Occipital lobe (tissue), 3 donors: ENCODE measurements at places on chromosomes 11 and 22. TPM values are rescaled to one million over a fixed set of nuclear protein-coding genes. Genes with fewer than 3 reads are reported as not detected.

DNA sequence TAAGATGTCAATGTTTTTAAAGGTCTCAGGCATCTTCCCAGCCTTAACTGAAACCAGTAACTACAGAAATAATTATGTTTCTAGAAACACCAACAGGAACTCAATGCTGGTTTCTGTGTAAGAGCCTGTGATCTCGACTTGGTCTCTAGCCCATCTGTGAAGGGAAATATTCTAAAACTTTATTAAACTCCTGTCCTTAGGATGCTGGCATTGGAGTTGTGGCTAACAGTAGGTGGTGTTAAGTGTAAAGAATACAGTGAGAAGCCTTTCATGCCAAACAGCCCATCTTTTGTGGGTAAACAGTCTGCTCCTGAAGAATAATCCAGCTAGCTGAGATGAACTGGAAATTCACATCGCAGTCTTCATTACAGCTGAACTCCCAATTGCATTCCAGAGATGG, 133.2 kb downstream of the ADAMTS15 start:
- DNase-seq, result no peak

- DNase-seq, result no peak
Observed at GRCh38 chr11:26843539-26843938, 121.7 kb upstream of the SLC5A12 start.

DNA sequence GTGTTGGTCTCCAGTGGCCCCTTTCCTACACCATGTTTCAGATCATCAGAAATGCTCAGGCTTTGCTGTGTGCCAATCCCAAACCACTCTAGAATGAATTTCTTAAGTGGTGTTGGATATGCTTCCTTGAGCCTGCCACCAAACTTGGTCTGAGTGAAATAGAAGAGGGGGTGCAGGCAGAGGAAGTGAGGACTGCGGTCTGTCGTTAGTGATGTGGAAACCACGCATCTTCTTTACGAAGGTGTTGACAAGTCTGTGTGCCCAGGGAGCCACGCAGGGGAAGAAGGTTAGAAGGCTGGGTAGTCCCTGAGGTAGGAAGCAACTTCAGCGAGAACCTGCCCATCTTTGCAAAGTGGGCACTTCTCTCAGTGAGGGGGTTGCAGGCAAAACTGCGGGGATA, 187.4 kb upstream of the NAV2 start:
- no peak for DNase-seq

GRCh38 chr11:124415356-124415923, 9.2 kb downstream of the OR8B4 start:
- no peak for DNase-seq

DNA sequence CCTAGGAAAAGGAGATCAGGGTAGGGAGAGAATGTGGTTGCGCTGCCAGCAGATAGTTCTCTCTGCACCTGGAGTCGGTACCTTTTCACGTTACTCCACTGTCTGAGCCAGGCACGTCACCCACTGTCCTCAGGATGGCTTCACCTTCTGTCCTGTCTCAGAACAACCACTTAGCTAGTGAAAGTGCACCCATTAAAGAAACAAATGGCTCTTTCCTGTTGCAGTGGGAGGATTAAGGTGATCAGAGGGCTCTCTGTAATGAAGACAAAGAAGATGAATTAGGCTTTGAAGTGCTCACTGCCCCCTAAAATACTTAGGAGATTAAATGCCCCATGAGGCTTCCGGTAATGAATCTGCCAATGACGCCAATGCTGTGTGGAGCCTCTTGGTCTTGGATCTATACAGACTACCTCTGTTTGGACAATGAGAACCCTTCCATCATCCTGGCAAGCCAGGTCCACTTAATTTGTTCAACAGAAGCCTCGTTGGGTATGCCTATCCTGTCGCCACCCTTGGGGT, 113.7 kb downstream of the INSC start:
- no peak for DNase-seq

GRCh38 chr11:1748636-1749394, 1.6 kb downstream of the IFITM10 start:
- DNase-seq, result no peak

GRCh38 chr22:33076343-33076742, 18.2 kb upstream of the SYN3 start:
- no peak for DNase-seq

GRCh38 chr22:20238901-20239675, 29.0 kb downstream of the RTN4R start:
- DNase-seq, result peak; percentile 75

- no peak for DNase-seq
Observed at GRCh38 chr11:116117331-116118137, 613.3 kb upstream of the CADM1 start.

DNA sequence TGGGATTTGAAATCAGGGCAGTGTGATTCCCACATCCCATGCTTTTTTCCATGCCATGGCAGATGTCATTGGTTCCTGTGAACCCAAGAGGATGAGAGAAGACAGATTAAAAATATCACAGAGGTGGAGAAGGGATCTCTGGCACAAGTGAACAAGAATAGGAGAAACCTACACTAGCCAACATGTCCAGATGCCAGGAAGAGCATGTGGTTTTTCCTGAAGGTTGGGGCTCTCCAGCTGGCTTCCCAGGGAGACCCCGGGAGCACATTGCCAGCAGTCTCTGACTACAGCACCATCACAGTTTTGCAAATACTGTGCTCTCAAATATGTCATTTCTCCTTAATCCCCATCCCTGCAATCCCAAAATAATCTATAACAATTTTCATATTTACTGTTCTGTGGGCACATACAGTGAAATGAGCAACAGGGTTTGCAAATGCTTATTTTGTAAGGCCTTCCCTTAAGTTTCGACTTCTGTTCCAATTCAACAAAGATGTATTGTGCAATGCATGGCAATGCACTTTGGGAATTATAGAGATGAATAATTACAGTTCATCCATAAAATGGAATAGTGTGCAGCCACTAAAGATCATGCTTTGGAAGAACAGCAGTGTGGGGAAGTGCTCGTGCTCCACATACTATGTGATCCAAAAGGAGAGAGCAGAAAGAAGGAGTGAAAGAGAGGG, 4.8 kb downstream of the ANKK1 start:
- DNase-seq, result no peak

DNA sequence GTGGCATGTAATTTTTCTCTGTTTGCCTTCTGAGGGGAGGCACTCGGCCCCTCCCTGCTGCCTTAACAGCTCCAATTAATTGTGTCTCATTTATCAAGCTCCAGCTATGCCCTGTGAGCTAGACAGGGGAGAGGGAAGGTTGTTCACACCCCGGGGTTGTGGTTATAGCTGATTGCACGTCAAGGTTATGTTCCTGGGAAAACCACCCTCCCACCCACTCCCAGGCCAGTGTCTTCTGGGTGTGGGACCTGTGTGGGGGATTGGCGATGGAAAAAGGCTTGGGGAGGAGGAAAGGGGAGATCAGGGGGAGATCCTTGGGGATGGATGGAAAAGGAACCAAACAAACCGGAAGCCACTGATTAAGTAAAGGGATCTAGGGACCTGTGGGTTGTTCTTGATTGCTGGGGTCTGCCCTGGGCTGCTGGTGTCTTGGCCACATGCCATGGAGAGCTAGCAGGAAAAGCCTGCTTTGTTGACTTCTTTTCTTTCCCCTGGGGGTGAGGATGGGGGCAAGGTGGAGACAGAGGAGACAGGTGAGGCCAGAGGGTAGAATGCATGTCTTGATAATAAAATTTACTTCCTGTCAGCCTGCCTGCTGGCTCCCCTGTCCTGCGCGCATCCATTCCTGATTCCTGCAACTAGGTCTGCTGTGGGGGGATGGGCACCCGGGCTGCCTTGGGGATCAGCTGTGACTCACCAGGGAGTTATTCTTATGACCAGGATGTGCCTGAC, 13.5 kb upstream of the SORL1-AS1 start:
- peak; percentile 91 for DNase-seq

- no peak for DNase-seq
Observed at GRCh38 chr11:66894141-66894540, 37.3 kb downstream of the LRFN4 start.

GRCh38 chr22:24162436-24162835, 18.9 kb upstream of the SUSD2 start:
- DNase-seq, result no peak

DNA sequence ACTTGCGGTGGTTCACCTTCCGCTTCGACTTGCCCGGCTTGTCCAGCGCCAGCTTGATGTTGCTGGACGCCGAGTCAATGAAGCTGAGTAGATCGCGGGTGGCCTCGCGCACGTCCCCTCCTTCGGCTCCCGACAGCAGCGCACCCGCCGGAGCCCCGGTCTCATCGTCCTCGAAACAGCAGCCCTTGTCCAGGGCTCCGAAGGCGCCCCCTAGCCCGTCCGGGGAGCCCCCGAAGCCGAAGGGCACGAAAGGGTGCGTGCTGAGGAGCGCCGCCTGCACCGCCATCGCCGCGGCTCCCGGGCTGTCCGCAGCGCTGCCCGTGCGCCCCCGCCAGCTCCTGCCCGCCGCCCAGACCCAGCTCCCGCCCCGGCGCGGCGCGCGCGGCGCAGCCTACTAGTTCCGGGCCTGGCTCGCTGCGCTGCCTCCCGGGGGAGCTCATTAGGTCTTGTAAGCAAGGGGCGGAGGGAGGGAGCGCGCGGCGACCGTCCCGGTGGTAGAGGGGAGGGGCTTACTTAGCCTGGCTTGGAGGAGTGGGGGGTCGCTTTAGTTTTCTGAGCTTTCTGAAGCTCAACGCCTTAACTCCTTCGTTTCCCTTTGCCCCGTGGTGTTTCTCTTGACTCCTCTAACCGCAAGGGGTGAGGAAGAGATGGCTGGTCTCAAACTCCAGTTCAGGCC, at the start of gene FAM181B:
Gene FAM181B (minus strand): TSS at position 421 of the 676 bp plus-strand sequence. CDS start 135 bp downstream, at position 286.
- DNase-seq, result peak; percentile 77

GRCh38 chr11:66467756-66468155, 1.1 kb downstream of the PELI3 start:
- DNase-seq, result no peak

DNA sequence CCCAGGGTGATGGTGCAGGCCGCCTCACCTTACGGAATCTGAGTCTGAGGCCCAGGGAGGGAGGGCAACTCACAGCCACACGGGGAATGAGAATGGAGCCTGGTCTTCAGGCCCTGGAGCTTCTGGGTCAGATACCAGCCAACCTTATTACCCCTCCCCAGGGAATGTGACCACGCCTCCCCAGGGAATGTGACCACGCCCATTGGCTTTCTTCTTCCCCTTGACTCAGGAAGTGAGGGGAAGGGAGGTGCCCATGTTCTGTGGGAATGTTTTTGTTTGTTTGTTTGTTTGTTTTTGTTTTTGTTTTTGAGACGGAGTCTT, 57.5 kb upstream of the RBFOX2 start:
- no peak for DNase-seq

DNA sequence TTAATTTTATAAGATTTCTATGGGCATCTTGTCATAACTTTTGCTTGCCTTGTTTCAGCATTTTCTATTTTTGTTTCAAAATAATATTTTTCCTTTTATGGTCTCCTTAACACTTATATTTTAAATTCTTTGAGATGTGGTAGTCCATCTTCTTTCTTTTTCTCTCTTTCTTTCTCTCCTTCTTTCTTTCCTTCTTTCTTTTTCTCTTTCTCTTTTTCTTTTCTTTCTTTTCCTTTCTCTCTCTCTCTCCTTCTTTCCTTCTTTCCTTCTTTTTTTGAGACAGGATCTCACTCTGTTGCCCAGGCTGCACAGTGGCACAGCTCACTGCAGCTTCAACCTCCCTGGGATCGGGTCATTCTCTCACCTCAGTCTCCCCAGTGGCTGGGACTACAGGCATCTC, 36.1 kb upstream of the OR10G7 start:
- no peak for DNase-seq

- DNase-seq, result no peak
Observed at GRCh38 chr11:107708792-107709191, 3.1 kb downstream of the SLN start.

GRCh38 chr11:41955066-41955465, 495.6 kb upstream of the LRRC4C start:
- DNase-seq, result no peak

- DNase-seq, result no peak
Observed at GRCh38 chr11:82494988-82495432, 238.7 kb downstream of the FAM181B start.

- no peak for DNase-seq
Observed at GRCh38 chr22:29225422-29226090, 19.9 kb downstream of the EMID1 start.

DNA sequence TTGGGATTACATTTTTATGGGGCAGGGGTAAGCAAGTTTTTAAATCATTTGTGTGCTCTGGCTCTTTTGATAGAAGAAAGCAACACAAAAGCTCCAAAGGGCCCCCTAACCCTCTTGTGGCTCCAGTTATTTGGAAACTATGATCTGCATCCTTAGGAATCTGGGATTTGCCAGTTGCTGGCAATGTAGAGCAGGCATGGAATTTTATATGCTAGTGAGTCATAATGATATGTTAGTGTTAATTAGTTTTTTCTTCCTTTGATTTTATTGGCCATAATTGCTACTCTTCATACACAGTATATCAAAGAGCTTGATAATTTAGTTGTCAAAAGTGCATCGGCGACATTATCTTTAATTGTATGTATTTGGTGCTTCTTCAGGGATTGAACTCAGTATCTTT, 10.1 kb downstream of the RAG1 start:
- no peak for DNase-seq

- no peak for DNase-seq
Observed at GRCh38 chr11:76794371-76795289, 11.5 kb downstream of the TSKU start.

DNA sequence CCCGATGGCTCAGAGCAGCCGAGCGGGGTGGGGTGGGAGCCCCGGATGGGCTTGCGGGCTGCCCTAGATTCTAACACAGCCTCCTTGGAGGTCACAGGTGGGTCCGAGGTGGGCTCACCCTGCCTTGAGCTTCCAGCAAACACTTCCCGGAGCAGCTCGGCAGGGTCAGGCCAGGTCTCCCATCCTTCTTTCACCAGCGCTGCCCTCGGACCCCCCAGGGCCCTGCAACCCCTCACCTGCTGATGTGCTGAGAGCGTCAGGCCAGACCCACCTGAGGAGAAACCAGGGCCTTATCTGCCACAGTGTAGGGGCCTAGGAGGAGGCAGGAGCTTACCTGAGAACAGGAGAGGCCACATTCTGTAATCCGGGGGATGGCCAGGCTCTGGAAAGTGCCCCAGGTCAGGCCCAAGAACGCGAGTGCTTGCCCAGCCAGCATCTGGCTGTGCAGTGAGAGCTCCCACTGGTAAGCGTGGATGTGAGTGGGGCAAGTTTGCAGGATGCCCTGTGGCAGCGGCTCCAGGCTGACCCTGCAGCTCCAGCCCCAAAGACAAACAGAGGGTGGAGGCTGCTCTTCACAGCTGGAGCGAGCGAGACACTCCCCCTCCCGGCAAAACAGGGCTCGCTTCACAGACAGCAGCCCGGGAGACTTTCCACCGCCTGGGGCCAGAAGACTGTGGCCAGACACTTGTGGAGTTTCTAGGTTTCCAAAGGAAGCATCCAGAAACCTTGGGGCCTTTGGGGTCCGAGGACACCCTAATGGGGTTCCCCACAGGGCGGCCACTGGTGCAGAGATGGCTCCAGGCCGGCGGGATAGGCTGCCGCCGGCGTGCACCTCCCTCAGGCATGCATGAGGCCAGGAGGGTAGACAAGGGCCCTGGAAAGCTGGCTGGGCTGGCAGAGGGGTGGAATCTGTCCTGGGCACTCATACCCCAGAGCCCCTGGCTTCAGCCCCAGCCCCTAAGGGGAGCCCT, at the start of gene IL17REL:
Gene IL17REL (minus strand): TSS at position 555 of the 971 bp plus-strand sequence. CDS start 119 bp downstream, at position 436.
- DNase-seq, result no peak

Gene MAJIN
- total RNA-seq, result not detected

Gene PHF21B
- total RNA-seq, result 8.1 TPM

Gene APOBEC3B
- not detected for total RNA-seq

Gene P4HA3
- total RNA-seq, result not detected

Gene TRIM68
- 10.8 TPM for total RNA-seq

Gene OR56B4
- not detected for total RNA-seq

Gene MCHR1
- 0.62 TPM for total RNA-seq

Gene ARHGAP8
- 1.4 TPM for total RNA-seq

Gene YWHAH
- total RNA-seq, result 218 TPM

Gene IFITM1
- total RNA-seq, result 6.9 TPM

Gene PHETA2
- 3.0 TPM for total RNA-seq

Gene SLC17A6
- 21.2 TPM for total RNA-seq

Gene SLC16A8
- total RNA-seq, result 0.16 TPM
